ENCODE measurements at places on chromosomes 16 and 17.

DNA sequence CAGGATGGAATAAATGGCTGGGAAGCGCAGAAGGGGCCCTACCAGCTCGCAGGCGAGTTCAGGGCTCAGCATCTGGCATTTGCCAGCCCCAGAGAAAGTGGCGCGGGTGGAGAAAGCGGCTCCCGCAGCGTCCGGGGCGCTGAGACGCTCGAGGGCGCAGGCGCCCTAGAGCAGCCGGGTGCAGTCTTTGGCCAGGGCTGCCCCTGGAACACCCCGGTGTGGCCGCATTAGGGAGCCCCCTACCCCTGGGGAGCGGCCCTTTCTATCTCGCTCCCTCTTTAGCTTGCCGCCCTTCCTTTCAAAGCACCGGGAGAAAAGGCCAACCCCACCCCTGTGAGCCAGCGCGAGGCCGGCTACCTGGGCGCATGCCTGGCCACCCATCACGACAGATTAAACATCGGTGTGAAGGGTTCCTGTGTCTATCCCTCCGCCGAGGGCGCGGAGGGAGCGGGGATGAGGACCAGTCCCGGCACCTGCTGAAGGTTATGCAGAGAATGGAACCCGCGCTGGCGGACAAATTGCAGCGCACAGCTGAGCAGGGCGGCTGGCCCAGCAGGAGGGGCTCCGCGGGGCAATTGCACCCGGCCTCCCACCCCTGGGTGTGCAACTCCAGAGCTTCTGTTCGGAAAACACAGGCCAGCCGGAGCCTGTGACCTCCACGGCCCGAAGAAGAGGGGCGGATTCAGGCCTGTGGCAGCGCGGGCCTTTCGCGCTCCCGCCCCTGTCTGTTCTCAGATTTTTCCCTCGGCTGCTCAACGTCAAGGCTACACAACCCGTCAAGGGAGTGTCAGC is 15.6 kb upstream of the FOXF1 start:
- no peak for DNase-seq

GRCh38 chr17:65975878-65976277 is 216.1 kb downstream of the CEP112 start:
- DNase-seq = no peak

GRCh38 chr16:28181515-28181914 is 30.2 kb downstream of the XPO6 start:
- no peak for DNase-seq

- DNase-seq = peak; percentile 19
Measured at GRCh38 chr16:85902366-85903155, 3.6 kb downstream of the IRF8 start.

GRCh38 chr16:78727536-78727935 is 628.1 kb downstream of the WWOX start:
- DNase-seq = no peak

DNA sequence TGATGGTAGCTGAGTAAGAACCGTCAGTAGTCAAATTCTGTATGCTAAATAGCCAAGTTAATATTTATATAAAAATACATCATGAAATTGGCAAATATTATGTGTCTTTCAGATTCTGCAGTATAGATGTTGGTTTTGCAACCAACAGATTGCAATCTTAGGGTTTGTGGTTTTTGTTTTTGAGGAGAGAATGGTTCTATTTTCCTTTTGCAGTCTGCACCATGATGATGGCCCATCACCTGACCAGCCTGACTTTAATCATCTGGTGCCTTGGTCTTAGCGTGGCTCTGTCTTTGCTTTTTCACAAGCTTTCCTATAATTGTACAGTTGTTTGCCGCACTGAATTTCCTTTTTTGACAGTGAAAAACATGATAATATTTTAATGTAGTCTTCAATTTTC is 50.7 kb downstream of the NUP93 start:
- DNase-seq = no peak

GRCh38 chr17:11644265-11645212 is 46.3 kb downstream of the DNAH9 start:
- no peak for DNase-seq

All from activated CD4-positive, alpha-beta T cell treated with anti-CD3 and anti-CD28 coated beads for 1 hour (primary cell).